ENCODE measurements at places on chromosomes 4 and X. TPM values are rescaled to one million over a fixed set of nuclear protein-coding genes. Genes with fewer than 3 reads are reported as not detected.

DNA sequence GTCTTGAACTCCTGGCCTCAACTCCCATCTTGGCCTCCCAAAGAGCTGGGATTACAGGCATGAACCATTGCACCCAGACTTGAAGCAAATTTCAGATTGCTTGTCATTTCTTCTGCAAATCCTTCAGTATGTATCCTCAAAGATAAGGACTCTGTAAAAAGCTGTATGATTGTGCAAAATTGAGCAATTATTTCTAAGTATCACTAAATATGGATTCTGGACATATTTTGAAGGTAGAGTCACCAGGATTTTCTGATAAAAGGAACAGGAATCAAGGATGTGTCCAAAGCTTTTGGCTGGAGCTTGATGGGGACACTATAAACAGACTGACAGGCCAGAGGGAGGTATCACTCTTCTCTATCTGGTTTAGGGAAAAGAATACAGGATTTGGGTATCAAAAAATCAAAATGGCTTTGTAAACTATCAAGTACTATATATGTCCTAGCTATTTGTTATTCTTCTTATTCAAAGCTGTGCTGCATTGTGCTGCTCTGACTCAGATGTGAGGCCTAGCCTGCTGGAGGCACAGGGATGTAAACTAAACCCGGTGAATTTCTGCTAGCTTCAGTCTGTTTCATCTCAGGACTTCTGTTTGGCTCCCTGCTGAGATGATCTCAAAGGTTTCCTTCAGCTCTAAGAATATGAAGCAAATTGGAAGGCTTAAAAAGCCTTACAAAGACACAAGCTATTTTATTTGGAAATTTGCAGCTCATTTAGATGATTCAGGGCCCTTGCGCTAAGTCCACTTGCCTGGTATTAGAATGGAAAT, 8.3 kb downstream of the RPS4X start:
- no peak for DNase-seq

- DNase-seq, result no peak
These were observed 261.8 kb upstream of the EDNRA start for GRCh38 chr4:147219145-147219544.

DNA sequence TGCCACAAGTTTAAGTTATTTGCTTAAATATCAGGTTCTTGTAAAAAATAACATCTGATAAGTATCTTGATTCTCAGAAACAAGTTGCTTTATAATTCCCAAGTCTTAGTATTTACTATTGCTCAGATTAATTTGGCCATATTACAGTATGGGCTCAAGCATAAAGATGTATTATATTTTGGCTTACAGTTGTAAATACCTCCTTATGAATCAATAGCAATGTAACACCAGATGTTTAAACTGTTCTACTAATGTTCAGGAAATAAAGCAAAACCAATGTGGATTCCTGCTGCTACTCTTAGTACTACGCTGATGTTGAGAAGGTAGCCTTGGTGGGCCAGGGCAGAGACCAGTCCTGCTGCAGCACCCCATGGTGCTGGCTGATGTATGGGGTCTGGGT, 102.7 kb downstream of the MGST2 start:
- DNase-seq, result no peak

DNA sequence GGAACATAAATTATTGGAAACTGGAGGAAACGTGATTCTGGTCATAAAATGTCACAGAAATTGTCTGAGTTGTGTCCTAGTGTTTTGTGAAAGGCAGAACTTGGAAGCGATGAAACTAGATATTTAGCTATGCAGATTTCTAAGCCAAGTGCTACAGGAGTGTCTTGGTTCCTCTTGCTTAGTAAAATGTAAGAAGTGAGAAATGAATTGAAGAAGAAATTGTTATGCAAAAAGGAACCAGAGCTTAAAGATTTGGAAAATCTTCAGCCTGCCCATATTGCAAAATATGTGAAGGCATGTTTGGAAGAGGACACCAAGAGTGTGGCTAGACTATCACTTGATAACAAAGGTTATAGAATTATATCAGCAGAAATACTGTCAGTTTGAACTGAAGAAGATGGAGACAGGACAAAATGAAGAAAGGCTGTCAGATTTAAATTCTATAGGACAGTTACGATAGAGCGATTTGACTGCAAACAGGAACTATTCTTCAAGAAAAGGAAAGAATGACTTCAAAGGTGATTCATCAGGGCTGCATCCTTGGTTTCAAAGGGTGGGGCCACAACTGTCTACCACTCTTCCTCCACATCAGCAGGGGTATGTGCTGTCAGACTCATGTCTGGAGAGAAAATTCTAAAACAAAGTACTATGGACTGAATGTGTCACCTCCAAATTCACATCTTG, 9.4 kb upstream of the CDS1 start:
- DNase-seq, result no peak

Gene GPR173
- 7.7 TPM for total RNA-seq
